ENCODE measurements at places on chromosomes 12 and 14. TPM values are rescaled to one million over a fixed set of nuclear protein-coding genes. Genes with fewer than 3 reads are reported as not detected.

Gene SDR9C7
- not detected for total RNA-seq

Gene PRKD1
- total RNA-seq: 7.5 TPM

Gene CLEC1A
- not detected for total RNA-seq

Gene ZFYVE26
- 26.0 TPM for total RNA-seq

Gene KRT82
- total RNA-seq: not detected

Gene WNT5B
- total RNA-seq: 11.0 TPM

Gene GPATCH2L
- total RNA-seq: 101 TPM

Gene TAS2R8
- total RNA-seq: not detected
